ENCODE measurements at places on chromosomes 16 and 17. TPM values are rescaled to one million over a fixed set of nuclear protein-coding genes. Genes with fewer than 3 reads are reported as not detected.

TMEM100 gene
- total RNA-seq, result not detected

FAM117A gene
- 10.4 TPM for total RNA-seq

ZBTB4 gene
- total RNA-seq, result 26.5 TPM

BICDL2 gene
- not detected for total RNA-seq

ST6GALNAC1 gene
- not detected for total RNA-seq

OR4D1 gene
- total RNA-seq, result not detected

All from endothelial cell of umbilical vein (primary cell).